ENCODE measurements at places on chromosomes 5 and 9.

GRCh38 chr5:66987126-66987525 lies 209.5 kb downstream of the CD180 start:
- DNase-seq, result no peak

- no peak for DNase-seq
Observed at GRCh38 chr5:27216367-27216950, 178.1 kb upstream of the CDH9 start.

DNA sequence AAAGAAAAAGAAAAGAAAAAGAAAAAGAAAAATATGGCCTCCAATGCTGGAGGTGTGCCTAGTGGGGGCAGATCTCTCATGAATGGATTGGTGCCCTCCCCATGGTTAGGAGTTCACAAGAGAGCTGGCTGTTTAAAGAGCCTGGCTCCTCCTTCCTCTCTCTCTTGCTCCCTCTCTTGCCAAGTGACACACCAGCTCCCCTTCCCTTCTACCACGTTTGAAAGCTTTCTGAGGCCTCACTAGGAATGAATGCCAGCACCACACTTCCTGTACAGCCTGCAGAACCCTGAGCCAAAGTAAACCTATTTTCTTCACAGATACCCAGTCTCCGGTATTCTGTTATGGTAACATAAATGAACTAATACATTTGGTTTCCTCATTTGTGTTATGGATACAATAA lies 14.4 kb upstream of the GALNT10 start:
- no peak for DNase-seq

DNA sequence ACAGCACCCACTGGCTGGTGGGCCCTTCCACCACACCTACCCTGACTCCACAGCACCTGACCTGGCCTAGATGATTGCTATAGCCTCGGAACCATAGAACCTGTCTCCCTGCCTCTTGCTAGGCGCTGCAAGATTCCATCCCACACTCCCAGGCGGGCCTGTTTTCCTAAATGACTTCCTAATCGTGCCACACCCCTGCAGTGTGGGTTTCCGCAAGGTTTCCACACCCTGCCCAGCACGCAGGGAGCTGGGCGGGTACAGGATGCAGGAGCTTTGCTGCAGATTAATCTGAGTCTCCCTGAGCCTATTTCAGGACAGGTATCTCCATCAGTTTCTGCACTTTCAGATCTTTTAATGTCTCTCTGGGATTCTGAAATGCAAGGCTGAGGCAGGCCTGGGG lies 62.9 kb downstream of the SHB start:
- DNase-seq, result no peak

DNA sequence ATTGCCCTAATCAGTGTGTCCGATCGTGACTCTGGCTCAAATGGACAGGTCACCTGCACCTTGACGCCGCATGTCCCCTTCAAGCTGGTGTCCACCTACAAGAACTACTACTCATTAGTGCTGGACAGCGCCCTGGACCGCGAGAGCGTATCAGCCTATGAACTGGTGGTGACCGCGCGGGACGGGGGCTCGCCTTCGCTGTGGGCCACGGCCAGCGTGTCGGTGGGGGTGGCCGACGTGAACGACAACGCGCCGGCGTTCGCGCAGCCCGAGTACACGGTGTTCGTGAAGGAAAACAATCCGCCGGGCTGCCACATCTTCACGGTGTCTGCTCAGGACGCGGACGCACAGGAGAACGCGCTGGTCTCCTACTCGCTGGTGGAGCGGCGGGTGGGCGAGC lies 1.4 kb downstream of the PCDHA13 start:
- DNase-seq, result no peak

DNA sequence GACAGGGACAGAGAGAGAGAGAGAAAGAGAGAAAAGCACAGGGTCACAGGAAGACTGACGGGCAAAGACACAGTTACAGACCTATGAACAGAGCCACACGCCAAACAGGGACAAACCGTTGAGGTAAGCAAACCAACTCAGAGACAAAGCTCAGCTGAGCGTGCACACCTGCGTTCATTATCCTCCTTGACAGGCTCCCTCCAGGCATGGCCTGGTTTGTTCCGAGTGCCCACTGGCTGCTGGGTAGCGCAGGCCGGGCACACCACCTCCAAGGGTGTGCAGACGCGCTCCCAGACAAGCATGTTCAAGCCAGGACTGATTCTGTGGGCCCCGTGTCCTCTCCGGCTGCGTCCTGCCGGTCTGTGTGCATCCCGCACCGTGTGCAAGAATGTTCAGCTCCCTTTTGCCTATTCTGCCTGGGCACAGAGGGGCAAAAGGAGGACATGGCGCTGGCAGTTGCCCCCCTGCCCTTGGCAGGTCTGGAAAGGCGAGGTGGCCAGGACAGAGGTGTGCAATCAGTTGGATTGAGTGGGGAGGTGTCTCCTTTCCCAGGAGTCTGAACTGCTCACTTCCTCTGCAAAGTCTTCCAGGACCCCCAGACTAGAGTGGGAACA lies 467 bp upstream of the SMIM32 start:
- DNase-seq, result no peak

DNA sequence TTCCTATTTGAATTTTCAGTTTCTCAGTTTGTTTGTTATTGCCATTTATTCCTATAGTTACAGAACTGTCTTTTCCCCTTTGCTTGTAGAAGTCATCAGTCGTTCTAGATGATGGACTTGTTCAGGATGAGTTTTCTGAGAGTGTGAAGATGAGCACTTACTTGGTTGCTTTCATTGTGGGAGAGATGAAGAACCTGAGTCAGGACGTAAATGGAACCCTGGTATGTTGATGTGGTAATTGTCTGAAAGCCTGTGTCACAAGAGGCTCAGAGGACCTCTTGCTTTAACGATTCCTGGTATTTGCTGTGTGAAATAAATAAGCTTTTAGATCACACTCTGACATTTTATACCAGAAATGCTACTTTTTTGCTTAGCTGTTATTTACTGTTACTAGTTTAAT lies 50.6 kb downstream of the LNPEP start:
- DNase-seq, result no peak

DNA sequence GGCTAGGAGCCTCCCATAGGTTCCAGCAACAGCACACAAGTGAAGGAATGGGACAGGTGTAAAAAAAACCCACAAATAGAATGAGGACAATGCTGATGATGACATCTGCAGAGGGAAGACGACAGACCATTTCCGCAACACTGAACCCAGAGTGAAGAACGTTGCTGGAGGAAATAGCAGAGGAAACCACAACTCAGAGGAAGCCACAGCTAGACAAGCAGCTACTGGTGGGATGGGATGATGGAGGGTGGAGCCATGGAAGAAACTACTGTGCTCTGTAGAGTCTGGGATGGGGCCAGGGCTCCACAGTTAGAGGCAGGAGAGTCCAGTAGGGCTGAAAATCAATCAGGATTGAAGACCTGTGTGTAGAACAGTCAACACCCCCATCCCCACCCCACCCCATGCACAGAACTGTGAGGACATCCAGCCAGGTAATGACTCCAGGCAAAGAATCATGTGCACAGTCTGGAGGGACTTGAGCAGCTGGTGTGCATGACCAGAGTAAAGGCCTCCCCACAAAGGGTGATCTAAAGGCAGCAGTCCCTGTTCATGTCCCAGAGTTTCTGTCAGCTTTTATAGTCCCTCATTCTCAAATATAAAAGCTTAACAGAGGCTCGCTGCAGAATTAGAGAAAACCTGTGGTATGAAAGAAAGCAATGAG lies 65.2 kb upstream of the SPIN1 start:
- DNase-seq, result peak; percentile 37

DNA sequence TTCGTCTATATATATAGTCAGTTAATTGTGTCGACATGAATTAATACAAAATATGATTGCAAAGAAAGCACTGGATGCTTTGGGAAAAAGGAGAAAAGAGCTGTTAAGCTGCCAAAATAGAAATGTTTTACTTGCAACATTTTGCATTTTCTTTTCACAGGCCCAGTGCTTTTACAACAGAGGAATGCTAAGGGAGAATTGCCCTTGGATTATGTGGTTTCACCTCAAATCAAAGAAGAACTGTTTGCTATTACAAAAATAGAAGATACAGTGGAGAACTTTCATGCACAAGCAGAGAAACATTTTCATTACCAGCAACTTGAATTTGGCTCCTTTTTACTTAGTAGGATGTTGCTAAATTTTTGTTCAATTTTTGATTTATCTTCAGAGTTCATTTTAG lies 76.2 kb downstream of the SLF1 start:
- no peak for DNase-seq

DNA sequence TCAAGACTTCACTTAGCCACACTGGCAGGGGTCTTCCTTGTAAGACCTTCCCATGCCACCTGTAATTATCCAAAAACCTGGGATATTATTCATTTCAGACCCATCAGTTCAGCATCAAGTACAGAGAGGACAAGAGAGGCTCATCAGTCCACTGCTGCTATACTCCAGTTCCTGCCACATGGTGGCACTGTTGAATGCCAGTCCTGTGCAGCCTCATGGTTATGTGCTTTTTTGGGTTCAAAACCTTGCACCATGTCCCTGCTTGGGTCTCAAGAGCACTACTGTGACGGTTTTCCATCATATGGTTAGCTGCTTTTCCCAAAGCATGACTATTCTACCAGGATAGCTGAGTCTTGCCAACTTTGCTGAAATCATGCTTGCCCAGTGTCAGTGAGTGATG lies 8.5 kb downstream of the PTGS1 start:
- no peak for DNase-seq

- no peak for DNase-seq
Observed at GRCh38 chr9:117434566-117434965, 19.7 kb upstream of the ASTN2 start.

DNA sequence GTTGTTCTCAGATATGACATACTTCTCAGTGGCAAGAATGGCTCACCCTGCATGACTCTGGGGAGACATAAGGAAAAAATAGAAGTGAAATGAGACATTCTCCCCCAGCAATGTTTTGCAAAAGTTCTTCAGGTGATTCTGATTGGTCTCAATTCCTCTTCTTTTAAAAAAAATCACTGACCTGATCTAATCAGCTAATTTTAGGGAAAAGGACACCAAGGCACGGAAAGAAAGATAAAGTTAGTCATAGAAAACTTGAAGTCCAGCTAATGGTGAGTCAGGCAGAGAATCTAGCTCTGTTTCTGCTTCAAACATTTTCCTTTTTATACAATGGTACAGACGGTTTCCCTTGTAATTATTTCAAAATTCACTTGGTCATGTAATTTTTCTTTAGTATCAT lies 1018.9 kb upstream of the ARRDC3 start:
- no peak for DNase-seq

DNA sequence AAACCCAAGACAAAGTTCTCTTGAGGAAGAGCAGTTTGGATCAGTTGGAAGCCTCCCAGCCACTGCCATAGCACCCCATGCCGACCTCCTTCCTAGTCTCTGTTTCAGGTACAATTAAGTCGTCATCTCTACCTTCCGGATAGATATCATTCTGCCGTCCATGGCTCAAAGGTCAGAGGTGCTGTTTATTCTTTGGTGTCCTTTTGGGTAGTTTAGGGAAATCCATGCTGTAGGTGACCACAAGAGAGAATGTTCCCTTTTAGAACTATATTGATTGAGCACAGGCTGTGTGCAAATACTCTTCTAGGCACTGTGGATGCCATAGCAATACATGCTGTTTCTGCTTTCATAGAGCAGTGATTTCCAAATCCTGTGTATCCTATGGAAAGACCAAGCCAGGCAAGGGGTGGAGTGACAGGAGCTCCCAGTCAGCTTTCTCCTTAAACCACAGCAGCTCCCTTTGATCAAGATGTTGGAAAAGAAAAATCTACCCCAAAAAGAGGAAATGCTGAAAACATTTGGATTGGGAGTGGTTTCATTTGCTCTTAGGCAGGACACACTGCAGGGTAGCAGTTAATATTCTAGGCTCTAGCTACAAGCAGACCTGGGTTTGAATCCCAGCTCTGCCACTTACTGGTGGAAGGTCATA lies 127.9 kb downstream of the PALM2AKAP2 start:
- DNase-seq, result no peak

GRCh38 chr9:124797343-124798103 lies 20.6 kb downstream of the OLFML2A start:
- no peak for DNase-seq
